ENCODE measurements at places on chromosomes 7 and 10. TPM values are rescaled to one million over a fixed set of nuclear protein-coding genes. Genes with fewer than 3 reads are reported as not detected.
A peak's percentile ranks its signal among the peaks of the same experiment; 100 is the strongest.

TMEM184A gene
- 0.36 TPM for total RNA-seq

FAM180A gene
- 35.3 TPM for total RNA-seq

- DNase-seq, result no peak
Measured at GRCh38 chr10:88260329-88261051, 322.6 kb downstream of the RNLS start.

PON1 gene
- total RNA-seq, result not detected

DNA sequence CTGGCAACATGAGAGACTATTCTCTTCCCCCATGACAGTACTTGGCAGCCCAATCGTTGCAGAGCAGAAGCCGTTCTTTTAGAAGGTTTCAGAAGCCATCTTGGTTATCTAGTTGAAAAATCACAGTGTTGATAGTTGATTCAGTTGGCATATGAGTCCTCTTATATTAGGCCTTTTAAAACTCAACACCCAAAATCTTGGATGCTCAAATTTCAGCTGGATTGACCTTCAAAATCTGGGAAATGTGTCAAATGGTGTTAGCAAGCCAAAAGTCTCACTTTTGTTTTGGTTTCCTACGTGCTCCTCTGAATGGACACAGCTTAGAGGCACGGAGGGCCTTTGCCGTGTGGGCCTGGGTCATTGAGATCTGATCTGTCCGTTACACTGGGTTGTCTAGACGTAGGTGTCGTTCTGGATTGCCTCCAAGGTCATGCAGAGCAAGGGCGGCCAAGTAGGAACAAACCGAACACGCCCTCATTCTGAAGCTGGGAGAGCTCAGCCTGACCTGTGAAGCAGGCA is 59.3 kb upstream of the BMPER start:
- no peak for DNase-seq

GRCh38 chr7:82789883-82790609 is 346.5 kb upstream of the CACNA2D1 start:
- no peak for DNase-seq

DNA sequence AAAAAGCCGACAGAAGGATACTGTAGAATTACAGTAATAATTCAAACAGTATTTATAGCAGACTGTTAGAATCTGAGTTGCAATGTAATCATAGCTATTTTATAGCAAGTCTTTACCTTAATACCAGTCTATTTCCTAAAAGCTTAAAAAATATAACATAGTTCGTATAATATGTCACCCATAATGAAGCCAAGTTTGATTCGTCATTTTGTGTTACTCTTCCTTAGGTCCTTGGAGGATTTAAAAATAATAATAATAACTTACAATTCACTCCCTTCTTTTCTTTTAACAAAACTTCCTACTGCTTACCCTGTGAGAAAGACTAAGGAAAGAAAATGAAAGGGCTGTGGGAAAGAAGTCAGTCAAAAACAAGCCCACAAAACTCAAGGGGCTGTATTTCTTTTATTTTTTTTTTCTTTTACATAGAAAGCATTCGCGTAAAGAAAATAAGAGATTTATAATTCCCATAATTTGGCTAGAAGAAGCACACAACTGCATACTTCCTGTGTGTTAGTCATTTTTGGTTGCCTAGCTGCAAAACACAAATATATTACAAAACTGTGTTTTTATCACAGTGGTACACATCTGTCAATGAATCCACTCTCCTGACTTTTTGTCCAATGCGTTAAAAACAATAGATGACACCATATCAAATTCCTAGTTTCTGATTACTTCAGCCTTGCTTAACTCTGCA is 187.2 kb upstream of the CELF2 start:
- no peak for DNase-seq

DNA sequence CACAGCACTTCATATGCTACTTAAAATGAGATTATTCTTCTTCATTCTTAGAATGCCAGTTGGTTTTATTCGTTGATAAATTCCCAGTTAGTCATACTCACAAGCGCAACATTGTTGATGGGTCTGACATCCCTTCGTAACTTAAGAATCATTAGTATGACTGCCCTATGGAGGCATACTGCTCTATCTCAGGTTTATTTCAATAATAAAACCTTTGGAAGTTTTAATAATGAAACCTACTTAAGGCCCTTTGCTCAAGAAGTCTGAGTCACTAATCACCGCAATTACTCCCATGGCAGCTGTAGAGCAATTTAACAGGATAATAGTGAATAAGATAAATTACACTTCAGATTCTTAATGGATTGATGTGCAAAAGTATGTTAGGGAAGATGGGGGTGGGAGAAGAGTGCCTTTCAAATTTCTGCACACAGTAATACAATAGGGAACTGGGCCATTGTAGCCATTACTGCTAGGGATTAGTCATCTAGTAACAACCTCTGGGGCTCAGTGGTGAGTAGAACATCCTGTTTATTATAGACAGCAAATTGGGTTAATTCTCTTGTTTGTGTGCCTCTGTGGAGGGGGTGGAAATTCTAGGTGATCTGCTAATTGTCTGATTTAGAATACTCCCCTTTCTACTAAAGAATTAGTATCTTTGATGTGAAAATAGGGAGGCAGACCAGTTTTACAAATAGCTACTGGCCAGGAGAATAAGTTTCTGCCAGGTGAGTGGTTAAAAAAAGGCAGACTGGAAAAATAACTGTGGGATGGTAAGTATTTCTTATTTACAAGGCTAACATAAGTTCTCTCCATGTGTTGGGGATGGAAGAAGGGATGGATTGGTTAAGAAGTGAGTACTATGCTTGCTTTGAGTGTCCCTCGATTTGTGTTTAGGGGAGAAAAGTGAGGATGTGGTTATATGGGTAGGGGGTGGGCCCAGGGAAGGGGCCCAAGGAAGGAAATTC is 74.5 kb upstream of the VKORC1L1 start:
- no peak for DNase-seq

DNA sequence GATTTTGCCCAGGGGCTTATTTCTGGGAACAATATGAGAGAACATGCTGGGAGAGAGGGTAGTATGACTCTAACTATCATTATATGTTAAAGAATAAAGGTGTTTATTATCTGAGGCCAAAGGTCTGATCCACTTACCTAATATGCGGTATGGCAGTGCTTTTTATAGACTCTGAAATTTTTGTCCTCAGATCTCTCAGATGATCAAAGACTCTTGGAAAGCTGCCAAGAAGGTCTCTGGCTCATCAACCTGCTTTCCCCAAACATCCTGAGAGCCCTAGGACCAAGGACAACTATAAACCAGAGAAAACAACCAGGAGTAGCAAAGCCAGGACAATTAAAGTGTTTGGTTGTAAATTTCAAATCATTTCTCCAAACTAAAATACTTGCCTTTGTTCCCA is 255.7 kb upstream of the LRRN3 start:
- no peak for DNase-seq

- no peak for DNase-seq
Measured at GRCh38 chr10:29835055-29835454, 200.3 kb upstream of the SVIL start.

GRCh38 chr7:122383934-122384333 is 79.4 kb upstream of the FEZF1 start:
- no peak for DNase-seq

DNA sequence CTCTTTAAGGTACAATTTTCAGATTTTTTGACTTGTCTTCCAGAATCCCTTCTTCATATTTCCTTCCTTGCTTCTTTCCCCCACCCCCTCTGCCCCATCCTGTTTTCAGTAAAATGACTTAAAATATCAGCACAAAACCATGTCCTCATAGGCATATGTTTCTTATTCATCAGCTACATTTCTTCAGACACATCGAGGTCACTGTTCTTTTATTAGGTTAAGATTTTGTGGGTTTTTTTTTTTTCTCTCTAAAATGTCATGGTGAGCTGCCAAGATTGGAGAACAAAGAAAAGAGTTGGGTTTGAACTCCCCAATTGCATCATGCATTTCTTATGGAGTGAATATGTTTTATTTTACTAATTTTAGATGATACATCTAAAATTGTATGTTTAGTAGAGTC is 35.8 kb downstream of the LAMB4 start:
- no peak for DNase-seq

GRCh38 chr7:112996331-112996871 is 90.2 kb downstream of the GPR85 start:
- DNase-seq, result no peak

DHX32 gene
- total RNA-seq, result 26.7 TPM

CARD11 gene
- total RNA-seq, result 0.33 TPM

GSTO2 gene
- total RNA-seq, result 0.66 TPM

- DNase-seq, result no peak
Measured at GRCh38 chr7:41870461-41871138, 167.7 kb upstream of the INHBA start.

DNA sequence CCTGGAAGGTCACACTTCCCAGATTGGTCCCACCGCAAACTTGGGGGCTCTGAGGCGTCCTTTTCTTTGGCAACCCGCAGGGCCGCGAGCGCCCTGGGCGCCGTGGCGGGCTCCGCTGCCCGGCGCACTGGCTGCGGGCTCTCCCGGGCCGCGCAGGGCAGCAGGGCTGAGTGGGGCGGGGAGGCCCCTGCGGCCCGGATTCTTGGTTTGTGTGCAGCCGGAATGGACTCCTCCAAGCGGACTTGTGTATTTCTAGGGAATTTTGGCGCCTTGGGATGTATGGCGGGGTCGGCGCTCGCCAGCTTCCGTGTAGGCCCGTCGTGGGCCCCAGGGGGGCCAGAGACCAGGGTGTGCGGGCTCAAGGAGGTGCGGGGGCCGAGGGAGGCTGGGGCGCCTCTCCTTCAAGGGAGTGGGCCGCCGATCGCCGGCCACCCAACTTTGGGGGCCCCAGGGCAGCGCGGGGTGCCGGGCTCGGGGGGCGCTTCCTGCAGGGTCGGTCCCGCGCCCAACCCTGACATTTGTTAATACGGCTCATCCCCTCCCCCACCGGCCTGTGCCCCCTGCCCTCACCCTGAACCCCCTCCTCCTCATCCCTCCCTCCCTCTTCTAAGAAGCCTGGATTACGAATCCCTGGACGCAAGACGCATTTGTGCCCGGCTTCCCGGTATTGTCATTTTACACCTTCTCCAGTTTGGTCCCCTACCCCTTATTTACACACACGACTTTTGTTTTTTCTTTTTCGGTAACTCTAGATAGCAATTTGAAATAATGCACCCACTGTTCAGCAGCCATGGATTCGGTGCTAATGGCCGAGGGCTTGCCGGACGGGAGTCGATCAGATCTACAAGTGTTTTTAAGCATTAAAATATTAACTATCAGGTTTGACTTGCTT is 2.5 kb downstream of the TCF7L2 start:
- DNase-seq, result peak; percentile 19

CCL24 gene
- total RNA-seq, result not detected

All from heart left ventricle (tissue), 16 donors.